Lung (tissue), 17 donors: ENCODE measurements at places on chromosomes 4 and X. TPM values are rescaled to one million over a fixed set of nuclear protein-coding genes. Genes with fewer than 3 reads are reported as not detected.

Gene DSPP
- not detected for total RNA-seq

Gene HTRA3
- total RNA-seq, result 18.6 TPM

Gene PWWP3B
- total RNA-seq, result 1.0 TPM

Gene POF1B
- total RNA-seq, result 1.6 TPM

Gene BRCC3
- 13.7 TPM for total RNA-seq

Gene UGT2B11
- total RNA-seq, result not detected

Gene RAB40A
- total RNA-seq, result 0.37 TPM

Gene TBX22
- total RNA-seq, result not detected

Gene NMU
- total RNA-seq, result 2.6 TPM

Gene DUX4
- total RNA-seq, result not detected

DNA sequence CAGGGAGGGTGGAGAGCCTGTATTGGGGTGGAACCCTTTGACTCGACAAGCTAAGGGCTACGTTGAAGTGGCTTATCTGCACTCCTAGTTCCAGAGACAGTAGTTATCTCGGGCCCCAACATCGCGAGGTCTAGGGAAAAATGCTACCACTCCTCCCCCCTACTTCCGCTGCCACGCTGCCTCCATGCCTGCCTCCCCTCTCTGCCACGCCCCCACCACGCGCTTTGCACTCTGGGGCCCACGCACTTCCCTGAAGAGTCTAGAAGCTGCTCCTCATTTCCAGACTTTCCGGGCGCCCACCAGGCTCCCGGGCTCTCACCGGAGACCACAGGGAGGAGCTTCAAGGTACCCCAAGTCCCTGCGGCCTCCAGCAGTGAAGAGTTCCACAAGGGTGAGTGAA is at the start of gene PASD1:
Gene PASD1 (plus strand): TSS at position 227 of the 400 bp plus-strand sequence. CDS start 37,879 bp downstream, outside the sequence.
- H3K4me1 ChIP-seq, result no peaks in the 10 kb centered on the region
- no peak for DNase-seq
- H3K36me3 ChIP-seq, result no peaks in the 10 kb centered on the region
- no peaks in the 10 kb centered on the region for H3K27me3 ChIP-seq
- H3K27ac ChIP-seq, result no peak within 1 kb of the TSS

- no peaks in the 10 kb centered on the region for H3K27me3 ChIP-seq
- H3K4me1 ChIP-seq, result no peaks in the 10 kb centered on the region
- no peak overlapping the region for H3K4me3 ChIP-seq
- no peak overlapping the region for H3K27ac ChIP-seq
- H3K36me3 ChIP-seq, result no peaks in the 10 kb centered on the region
Observed at GRCh38 chr4:107283587-107284559, 247.8 kb upstream of the DKK2 start.

GRCh38 chrX:18016941-18017340 is 155.8 kb upstream of the RAI2 start:
- H3K27ac ChIP-seq, result no peak overlapping the region
- DNase-seq, result no peak
- H3K27me3 ChIP-seq, result no peaks in the 10 kb centered on the region
- no peaks in the 10 kb centered on the region for H3K4me1 ChIP-seq
- H3K4me3 ChIP-seq, result no peak overlapping the region

- H3K36me3 ChIP-seq, result peaks cover 14% of the 10 kb centered on the region
- peak; percentile 5 for DNase-seq
- no peaks in the 10 kb centered on the region for H3K4me1 ChIP-seq
- H3K27ac ChIP-seq, result no peak overlapping the region
- H3K27me3 ChIP-seq, result no peaks in the 10 kb centered on the region
Observed at GRCh38 chr4:139368998-139369397, 66.7 kb upstream of the NDUFC1 start.

DNA sequence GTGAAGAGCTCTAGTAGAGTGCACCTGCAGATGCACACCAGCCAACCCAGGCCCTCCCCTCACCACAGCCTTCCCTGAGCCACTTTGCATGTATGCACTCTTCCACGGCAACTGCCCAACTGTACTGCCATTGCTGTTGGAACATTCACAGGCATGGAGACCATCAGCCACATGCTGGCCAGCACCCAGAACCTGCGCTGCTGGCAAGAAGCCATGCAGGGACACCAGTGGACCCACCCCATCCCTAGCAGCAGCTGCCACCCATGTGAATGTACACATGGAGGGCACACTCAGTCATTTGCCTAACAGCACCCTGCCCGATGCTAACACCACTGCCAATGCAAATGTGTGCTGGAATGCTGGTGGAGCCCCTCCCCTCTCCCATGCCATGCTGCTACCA is 35.6 kb downstream of the FAM47B start:
- H3K27ac ChIP-seq, result no peak overlapping the region
- H3K27me3 ChIP-seq, result no peaks in the 10 kb centered on the region
- no peaks in the 10 kb centered on the region for H3K36me3 ChIP-seq
- no peak for DNase-seq
- no peaks in the 10 kb centered on the region for H3K4me1 ChIP-seq
- no peak overlapping the region for H3K4me3 ChIP-seq

- H3K36me3 ChIP-seq, result peaks cover 46% of the 10 kb centered on the region
- H3K27me3 ChIP-seq, result no peaks in the 10 kb centered on the region
- no peak overlapping the region for H3K4me3 ChIP-seq
- no peaks in the 10 kb centered on the region for H3K4me1 ChIP-seq
- peak; percentile 23 for DNase-seq
- no peak overlapping the region for H3K27ac ChIP-seq
Observed at GRCh38 chr4:5808081-5808741, 84.7 kb downstream of the CRMP1 start.

DNA sequence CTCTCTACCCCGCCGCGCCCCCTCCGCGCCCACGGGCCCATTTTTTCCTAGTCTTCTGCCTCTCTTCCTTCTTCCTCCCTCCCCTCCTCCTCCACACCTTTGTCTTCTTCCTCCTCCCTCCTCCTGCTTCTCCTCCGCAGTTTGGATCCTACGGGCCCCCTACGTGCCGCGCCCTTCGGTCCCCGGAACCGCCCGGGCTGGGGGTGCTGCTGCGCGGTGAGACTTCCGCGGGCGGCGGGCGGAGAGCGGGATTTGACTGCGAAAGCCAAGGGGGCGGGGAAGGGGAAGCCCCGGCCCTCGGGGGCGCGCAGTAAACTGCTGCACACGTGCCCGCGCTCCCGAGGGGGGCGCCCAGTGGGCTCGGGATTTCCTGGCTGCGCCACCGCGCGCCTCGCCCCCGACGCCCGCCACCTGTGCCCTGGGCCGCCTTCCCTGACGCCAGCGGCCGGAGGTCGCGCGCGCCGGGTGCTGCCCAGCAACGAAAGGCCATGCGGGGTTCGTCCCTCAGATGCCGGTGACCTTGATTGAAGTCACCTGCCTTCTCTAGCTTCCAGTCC is 3.3 kb upstream of the NKX3-2 start:
- H3K4me1 ChIP-seq, result peaks cover 18% of the 10 kb centered on the region
- DNase-seq, result no peak
- H3K27ac ChIP-seq, result no peak overlapping the region
- H3K27me3 ChIP-seq, result peaks cover 9% of the 10 kb centered on the region
- no peaks in the 10 kb centered on the region for H3K36me3 ChIP-seq

DNA sequence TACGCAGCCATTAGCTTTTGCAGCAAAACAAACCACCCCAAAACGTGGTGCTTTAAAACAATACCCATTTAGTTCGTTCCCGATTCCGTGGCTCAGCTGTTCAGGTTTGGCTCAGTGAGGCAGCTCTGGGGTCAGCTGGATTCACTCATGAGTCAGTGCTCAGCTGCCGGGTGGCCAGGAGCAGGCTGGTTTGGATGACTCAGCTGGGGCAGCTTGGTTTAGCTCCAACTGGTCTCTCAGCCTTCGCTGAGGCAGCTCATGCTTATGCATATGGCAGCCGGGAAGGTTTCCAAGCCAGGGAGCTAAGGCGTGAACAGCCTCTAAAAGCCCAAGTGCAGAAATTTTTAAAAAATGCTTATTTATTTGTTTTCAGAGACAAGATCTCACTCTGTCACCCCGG is 13.3 kb upstream of the CD99 start:
- H3K4me1 ChIP-seq, result no peaks in the 10 kb centered on the region
- peaks cover 25% of the 10 kb centered on the region for H3K27me3 ChIP-seq
- no peaks in the 10 kb centered on the region for H3K36me3 ChIP-seq
- H3K27ac ChIP-seq, result no peak overlapping the region
- H3K4me3 ChIP-seq, result no peak overlapping the region
- DNase-seq, result peak; percentile 48

DNA sequence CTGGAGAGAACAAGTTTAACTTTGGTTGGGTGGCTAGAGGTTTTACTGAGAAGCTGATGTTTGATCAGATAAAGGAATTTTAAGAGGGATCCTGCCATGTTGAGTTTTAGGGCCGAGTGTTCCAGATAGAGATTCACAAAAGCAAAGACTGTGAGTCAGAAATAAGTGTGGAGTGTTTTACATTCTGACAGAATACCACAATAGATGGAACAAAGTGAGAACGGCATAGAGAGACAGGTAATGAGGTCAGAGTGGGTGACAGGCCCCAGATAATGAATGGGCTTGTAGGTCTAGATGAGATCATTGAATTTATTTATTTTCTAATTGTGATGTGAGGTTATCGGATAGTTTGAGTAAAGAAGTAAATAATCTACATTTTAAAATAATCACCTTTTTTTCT is 502.6 kb downstream of the EPHA5 start:
- H3K27me3 ChIP-seq, result no peaks in the 10 kb centered on the region
- no peak overlapping the region for H3K4me3 ChIP-seq
- DNase-seq, result no peak
- H3K4me1 ChIP-seq, result no peaks in the 10 kb centered on the region
- H3K36me3 ChIP-seq, result no peaks in the 10 kb centered on the region
- no peak overlapping the region for H3K27ac ChIP-seq

DNA sequence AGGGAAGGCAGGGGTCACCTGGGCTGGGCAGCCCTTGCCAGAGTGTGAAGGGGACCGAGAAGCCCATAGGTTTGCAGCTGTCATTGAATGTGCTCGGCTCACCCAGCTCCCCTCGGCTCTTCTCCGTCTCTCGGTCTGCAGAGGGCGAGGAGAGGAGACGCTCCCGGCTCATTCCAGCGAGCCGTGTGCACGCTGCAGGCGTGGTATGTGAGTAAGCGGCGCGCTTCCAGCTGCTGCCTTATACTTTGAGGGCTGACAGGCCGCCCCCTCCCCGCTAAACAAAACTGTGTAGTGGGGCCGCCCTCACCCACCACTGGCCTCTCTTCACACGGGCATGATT is 23.0 kb upstream of the BCORL1 start:
- no peaks in the 10 kb centered on the region for H3K27me3 ChIP-seq
- no peak overlapping the region for H3K4me3 ChIP-seq

- peaks cover 2% of the 10 kb centered on the region for H3K36me3 ChIP-seq
- no peak overlapping the region for H3K4me3 ChIP-seq
- no peak for DNase-seq
- H3K4me1 ChIP-seq, result no peaks in the 10 kb centered on the region
- no peak overlapping the region for H3K27ac ChIP-seq
Observed at GRCh38 chrX:16822723-16823122, 36.5 kb downstream of the TXLNG start.

DNA sequence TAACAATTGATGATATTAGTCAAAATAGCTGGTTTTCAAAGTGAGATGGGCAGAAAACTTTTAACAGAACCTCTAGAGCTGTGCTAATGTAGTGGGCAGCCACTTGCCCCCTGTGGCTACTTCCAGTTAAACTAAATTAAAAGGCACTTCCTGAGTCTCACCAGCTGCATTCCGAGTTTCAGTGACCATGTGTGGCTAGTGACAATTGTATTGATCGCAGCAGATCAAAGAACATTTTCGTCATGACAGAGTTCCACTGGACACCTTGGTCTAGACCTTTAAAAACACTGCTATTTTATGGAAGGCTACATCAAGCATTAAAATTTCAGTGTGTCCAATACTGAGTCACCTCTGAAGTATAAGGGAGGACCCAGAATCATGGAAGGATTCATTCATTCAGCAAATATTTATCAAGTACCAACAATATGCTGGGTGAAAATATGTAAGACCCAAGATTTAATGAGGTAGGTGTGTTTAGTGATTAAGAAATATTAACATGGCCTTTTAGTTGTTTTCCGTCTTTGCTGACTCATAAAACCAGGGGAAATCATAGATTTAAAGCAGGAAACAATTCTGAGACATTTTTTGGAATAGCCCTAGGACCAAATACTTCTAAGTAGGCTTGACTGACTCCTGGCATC is 5.1 kb upstream of the FAT1 start:
- no peaks in the 10 kb centered on the region for H3K36me3 ChIP-seq
- no peak for DNase-seq
- no peak overlapping the region for H3K27ac ChIP-seq
- no peak overlapping the region for H3K4me3 ChIP-seq
- H3K27me3 ChIP-seq, result no peaks in the 10 kb centered on the region

DNA sequence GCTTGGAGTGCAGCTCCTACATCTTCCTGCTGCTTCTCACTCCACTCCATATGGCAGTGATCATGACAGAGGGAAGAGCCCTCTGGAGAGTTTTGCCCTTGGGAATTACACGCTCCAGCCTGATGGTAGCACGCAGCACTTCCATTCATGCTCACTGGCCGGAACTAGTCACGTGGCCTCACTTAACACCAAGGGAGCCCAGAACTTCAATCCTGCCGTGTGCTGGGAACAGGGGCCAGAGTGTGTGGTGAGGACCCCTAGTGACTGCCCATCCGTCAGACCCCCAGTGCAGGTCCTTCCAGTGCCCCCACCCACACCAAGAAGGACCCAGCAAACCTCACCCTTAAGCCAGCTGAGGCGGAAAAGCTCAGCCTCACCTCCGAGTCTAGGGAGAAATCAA is 230.7 kb downstream of the EVC2 start:
- H3K27me3 ChIP-seq, result no peaks in the 10 kb centered on the region
- no peaks in the 10 kb centered on the region for H3K36me3 ChIP-seq
- no peak for DNase-seq
- no peaks in the 10 kb centered on the region for H3K4me1 ChIP-seq
- H3K27ac ChIP-seq, result no peak overlapping the region

DNA sequence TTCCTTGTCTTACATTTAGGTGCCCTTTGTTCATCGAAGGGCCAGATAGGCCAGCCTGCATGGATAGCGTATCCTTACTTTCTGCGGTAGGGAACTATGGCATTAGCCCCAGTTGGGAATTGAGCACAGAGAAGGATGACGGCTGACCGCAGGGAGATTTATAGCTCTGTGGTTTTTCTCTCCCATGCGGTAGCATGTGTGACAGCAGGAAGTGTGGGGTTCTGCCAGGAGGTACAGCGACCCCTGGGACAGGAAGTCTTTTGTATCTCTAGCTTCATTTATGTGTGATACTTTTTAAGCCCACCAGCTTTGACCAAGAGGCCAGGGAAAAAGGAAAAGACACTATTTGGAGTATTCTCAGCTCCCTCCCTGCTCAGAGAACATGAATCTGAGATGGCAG is 33.1 kb downstream of the GAB3 start:
- H3K27ac ChIP-seq, result peak overlapping the region; percentile 20
- DNase-seq, result no peak
- H3K36me3 ChIP-seq, result no peaks in the 10 kb centered on the region
- no peaks in the 10 kb centered on the region for H3K27me3 ChIP-seq

DNA sequence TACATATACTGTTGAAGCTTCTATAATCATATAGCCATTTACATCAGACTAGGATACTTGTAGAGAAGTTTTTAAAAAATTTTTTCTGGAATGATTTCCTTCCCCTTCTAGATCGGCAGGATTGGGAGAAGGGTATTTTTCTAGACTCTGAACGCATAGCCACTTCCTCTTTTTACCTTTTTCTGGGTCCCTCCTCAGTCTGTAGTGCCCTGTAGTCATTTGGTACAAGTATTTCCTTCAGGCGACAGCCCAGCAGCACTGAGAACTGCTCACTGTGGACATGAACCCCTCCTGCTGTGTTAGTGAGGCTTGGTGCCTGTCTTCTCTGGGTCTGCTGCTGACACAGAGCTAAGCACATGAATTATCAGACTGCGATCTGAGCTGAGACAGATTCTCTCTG is 255.4 kb downstream of the ARHGAP10 start:
- H3K27me3 ChIP-seq, result no peaks in the 10 kb centered on the region
- H3K4me1 ChIP-seq, result no peaks in the 10 kb centered on the region
- no peak overlapping the region for H3K27ac ChIP-seq
- DNase-seq, result no peak

GRCh38 chr4:139738846-139739613 is 73.4 kb downstream of the MGST2 start:
- H3K4me3 ChIP-seq, result no peak overlapping the region
- no peaks in the 10 kb centered on the region for H3K36me3 ChIP-seq
- H3K27me3 ChIP-seq, result no peaks in the 10 kb centered on the region
- peaks cover 38% of the 10 kb centered on the region for H3K4me1 ChIP-seq
- no peak for DNase-seq
- no peak overlapping the region for H3K27ac ChIP-seq
